ENCODE measurements at places on chromosomes 12 and 14.

DNA sequence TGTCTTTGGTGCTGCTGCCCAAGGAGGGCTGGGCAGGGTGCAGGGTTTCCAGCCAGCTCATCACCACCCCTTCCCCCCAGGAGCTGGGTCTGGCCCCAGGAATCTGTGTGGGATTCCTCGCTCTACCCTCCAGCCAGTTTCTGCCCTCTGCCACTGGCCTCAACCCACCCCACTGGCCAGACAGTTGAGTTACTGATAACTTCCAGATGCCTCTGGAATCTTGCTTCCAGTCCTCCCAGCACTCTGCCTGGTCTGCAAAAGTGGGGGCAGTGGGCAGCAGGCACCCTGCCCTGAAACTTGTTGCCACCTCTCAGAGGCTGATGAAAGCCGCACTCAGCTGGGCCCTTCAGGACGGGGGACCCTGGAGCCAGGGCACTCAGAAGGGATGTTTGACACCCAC lies 20.1 kb upstream of the TBX3 start:
- DNase-seq: no peak

- no peak for DNase-seq
These were observed 31.5 kb downstream of the FBXL14 start for GRCh38 chr12:1562813-1563407.

DNA sequence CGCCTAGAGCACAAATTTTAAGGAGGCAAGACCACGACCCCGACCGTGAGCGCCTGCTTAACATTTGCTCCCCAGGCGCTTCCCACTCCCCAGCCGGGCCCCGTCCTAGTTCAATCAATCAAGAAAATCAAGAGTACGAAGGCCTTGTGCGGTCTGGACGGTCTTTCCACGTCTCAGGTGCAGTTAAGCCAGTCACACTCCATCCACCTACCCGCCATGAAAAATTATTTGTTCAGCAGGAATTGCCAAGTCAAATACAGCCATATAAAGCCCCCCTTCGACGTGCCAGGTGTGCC lies 603 bp upstream of the LRR1 start:
- no peak for DNase-seq

- no peak for DNase-seq
These were observed 58.0 kb upstream of the CCDC175 start for GRCh38 chr14:59634617-59635016.

GRCh38 chr14:20720741-20721140 lies 24.9 kb upstream of the EDDM3A start:
- DNase-seq: no peak

All from HuH-7 (cell line).